Stimulated activated CD8-positive, alpha-beta memory T cell treated with anti-CD3 and anti-CD28 coated beads, Interleukin-15, amount 100 ng/mL, for 4 hours (primary cell): ENCODE measurements at places on chromosomes 1 and 21.
A peak's percentile ranks its signal among the peaks of the same experiment; 100 is the strongest.

GRCh38 chr1:92079441-92079840, 704 bp upstream of the BTBD8 start:
- DNase-seq = no peak

GRCh38 chr1:77652268-77652667, 30.2 kb downstream of the ZZZ3 start:
- DNase-seq = no peak

- DNase-seq = no peak
These were observed 7.6 kb downstream of the EFHD2 start for GRCh38 chr1:15417059-15417934.

DNA sequence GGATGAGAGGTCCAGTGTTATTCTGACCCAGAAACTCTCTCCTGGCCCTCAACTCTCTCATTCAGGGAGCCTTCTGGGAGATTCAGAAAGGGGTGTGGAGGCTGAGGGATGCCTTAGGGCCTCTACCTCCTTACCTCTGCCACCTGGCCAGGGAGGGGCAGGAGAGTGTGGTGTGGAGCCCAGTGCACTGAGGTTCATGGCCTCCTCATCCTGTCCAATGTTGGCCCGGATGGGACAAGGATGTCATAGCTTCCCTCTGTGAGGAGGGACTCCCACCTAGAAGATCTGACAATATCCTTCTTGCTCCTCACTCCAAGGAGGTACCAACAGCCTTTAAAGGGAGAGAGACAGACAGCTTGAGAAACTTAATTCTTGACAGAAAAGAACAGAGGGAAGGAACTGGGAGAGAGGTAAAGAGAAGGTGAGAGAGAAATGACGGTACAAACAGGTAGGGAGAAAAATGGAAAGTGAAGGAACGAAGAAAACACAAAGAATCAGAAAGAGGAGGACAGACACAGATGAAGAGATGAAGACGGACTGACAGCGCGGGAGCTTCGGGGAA, 779 bp downstream of the BEND5 start:
- no peak for DNase-seq

DNA sequence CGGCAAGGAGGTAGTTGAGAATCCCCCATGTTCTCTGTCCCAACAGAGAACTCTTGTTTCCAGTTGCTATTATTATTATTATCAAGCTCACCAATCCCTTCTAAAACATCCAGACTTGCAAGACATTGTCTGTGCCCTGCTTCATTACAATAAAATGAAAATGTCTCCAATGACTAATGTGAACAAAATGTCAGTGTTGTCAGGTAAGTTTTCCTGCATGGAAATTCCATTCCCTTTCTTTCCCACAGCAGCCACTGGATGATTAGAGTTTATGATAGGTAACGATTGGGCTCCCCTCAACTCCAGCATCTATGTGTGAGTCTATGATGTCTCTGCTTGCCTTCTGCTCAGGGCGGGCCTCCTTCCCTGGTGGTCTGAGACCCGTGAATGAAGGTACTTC, 8.9 kb upstream of the DYRK1A start:
- no peak for DNase-seq

GRCh38 chr1:95040032-95040525, 32.7 kb downstream of the ALG14 start:
- DNase-seq = no peak

GRCh38 chr21:19853061-19853460, 1145.1 kb upstream of the NCAM2 start:
- DNase-seq = no peak

DNA sequence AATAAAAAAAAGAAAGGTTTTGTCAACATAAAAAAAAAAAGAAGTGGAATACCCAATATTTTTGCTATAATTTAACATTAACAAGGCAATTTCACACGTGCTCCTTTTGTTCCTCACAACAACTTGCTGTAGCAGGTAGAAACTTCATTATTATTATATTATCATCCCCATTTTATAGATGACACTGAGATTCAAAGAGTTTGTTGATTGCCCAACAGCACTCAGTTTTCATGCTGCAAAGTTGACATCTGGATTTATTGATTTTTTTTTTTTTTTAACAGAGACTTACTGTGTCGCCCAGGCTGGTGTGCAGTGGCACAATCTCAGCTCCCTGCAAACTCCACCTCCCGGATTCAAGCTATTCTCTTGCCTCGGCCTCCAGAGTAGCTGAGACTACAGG, 8.9 kb upstream of the ESRRG start:
- no peak for DNase-seq

- DNase-seq = no peak
These were observed 17.6 kb downstream of the PCNX2 start for GRCh38 chr1:233277637-233278606.

- DNase-seq = no peak
These were observed 119.1 kb upstream of the ADAR start for GRCh38 chr1:154726896-154727753.

DNA sequence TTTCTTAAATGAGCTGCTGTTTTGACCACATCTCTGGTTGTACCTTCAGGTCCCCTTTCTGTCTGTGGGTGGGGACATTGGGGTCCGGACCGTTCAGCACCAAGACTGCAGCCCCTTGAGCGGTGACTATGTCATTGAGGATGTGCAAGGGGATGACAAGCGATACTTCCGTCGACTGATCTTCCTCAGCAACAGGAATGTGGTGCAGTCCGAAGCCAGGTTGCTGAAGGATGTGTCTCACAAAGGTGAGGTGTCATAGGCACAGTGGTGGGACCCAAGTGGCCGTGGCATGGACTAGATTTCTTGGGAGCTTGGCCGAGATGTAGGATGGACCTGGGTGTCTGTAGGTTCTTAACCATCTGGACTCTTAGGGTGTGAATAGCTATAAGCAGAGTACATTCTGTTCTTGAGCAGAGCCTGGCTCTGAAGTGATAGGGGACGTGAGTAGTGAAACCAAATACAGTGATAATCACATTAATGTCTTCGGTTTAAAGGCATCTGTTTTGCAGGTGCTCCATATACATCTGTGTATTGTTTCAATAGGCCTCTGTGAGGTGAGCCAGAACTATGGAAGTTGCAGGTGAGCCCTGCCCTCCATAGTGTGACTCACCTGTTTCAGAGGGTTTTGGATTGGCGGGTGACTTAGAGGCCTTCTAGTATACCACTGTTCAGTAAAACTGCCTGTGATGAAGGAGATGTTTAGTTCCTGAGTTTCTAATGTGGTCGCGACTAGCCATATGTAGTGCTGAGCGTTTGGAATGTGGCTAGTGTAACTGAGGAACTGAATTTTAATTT, 6.4 kb downstream of the METTL13 start:
- no peak for DNase-seq

GRCh38 chr1:182446033-182446669, 3.8 kb upstream of the RGSL1 start:
- no peak for DNase-seq

DNA sequence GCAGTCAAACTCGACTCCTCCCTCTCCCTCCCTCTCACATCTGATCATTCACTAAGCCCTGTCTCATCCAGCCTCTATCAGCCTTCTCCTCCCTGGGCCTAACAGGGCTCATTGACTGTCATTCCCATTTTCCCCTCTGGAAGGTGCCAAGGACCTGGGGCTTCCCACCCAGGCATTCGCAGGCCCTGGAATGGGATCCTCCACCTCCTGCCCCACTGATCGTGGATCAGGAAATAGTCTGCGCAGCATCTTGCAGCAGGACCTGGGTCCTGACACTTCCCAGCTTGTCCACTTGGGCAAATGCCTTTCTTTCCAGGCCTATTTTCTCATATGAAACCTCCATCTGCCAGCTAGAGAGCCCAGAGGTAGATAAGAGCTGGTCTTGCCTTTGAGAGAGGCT, 71.2 kb upstream of the ZC3H12A start:
- no peak for DNase-seq

DNA sequence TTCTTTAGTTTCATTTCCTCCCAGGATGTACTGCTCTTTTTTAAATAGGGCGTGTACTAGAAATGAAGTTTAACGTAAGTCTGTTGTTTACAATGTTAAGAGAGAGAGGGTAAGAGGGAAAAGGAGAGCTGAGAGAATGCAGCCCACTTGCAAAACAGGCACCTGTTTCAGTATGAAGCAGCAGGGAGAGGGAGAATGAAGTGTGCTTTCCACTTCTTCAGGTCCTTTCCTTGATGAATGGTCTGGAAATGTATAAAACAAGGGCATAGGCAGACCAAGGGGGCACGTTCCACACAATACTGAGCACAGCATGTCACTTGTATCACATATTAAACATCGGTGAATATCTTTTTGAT, 2.0 kb downstream of the KCNA3 start:
- no peak for DNase-seq

GRCh38 chr1:20496241-20496661, 10.2 kb upstream of the CAMK2N1 start:
- DNase-seq = no peak

- DNase-seq = no peak
These were observed 709.3 kb downstream of the KCNT2 start for GRCh38 chr1:195898924-195899323.

DNA sequence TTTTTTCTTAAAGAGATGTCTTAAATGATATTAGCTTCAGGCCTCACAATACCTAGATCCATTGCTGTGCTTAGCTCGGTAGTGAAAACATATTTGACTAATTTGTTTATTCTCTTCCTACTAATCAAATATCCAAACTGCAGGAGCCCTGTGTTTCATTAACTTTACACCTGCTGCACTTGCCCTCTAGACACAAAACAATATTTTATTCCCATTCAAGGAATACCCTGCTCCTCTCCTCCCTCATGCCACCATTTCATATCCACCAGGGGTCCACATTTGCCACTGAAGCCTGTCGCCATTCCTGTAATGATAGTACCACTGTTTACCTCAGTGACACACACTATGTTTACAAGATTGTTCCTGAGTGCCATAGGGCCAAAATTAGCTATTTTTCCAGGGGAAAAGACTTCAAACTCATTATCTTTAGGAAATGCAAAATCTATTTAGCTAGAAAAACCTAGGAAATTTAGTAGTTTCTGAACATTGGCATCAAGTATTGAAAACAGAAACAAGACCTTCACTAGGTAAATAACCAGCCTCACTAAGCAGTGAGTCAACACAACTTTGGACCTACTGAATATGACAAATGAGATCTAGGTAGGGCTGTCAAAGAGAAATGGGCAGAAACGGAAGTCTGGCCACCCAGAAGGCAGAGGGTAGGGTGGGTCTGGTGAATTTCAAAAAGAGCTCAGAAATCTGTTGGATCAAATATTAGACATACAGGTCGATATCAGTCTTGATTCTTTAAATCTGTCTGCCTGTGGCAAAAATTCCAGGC, 134.6 kb upstream of the KCNK1 start:
- DNase-seq = no peak

DNA sequence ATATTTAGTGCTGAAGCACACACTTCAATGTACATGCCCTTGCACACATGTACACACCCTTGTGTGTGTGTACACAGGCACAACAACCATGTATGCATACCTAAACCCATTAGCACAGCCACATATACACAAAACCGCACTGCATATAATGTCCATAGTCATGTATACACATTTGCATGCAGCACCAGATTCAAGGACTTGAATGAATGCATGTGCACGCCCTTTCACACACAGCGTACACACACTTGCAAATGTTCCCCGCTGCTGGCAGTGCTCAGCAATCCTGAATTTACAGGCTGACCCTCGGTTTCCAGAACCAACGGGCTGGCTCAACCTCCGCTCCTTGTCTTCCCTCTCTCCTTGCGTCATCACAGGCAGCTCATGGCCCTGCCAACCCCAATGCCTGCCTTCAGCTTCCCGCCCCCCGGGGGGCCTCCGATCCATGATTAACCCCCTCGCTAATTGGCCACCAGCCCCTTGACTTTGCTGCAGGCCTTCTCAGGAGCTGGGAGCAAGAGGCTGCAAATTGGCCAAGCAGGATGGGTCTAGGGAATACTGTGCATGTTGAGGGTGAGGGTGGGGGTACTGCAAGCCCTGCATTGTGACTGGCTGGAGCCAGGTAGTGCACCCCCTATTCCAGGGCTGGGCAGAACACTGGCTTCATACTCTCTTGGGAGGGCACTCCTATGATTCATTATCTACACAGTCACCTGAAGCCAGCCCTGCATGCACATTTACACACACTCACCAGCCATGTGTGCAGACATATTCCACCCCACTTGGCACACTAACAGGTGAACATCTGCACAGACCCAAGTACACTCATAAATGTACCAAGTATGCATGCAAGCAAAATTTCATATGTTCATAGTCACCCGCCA, 7.9 kb downstream of the GPR3 start:
- no peak for DNase-seq

GRCh38 chr1:153355445-153356071, 2.1 kb upstream of the S100A9 start:
- no peak for DNase-seq

- no peak for DNase-seq
These were observed 50.0 kb downstream of the TBCE start for GRCh38 chr1:235417086-235417697.

- peak; percentile 99 for DNase-seq
These were observed 431 bp upstream of the UBE2Q1 start for GRCh38 chr1:154558720-154559465.

- DNase-seq = no peak
These were observed 114.2 kb downstream of the DAB1 start for GRCh38 chr1:57309630-57310029.

GRCh38 chr1:216448011-216448510, 24.8 kb upstream of the USH2A start:
- DNase-seq = no peak
